T-helper 9 cell (primary cell): ENCODE measurements at places on chromosomes 4 and X.

DNA sequence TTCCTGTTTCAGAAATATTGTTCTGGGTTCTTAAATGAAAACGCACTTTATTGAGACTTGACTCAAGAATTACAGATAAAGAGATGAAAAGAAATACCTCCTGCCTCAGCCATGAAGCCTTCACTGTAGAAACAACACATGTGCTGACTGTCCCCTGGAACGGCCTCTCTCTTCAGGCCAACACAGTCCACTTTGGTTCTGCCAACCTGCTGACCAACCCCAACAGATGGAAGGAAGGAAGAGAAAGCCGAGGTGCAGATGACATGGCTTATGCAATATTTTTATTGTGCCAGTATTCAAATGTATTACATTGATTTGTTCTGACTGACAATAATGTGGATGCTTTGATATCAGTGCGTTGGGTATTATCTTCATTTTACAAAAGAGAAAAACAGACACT lies 171.0 kb downstream of the CPEB2 start:
- DNase-seq: no peak

GRCh38 chr4:7761720-7762119 lies 177.9 kb downstream of the AFAP1 start:
- DNase-seq: peak; percentile 19

DNA sequence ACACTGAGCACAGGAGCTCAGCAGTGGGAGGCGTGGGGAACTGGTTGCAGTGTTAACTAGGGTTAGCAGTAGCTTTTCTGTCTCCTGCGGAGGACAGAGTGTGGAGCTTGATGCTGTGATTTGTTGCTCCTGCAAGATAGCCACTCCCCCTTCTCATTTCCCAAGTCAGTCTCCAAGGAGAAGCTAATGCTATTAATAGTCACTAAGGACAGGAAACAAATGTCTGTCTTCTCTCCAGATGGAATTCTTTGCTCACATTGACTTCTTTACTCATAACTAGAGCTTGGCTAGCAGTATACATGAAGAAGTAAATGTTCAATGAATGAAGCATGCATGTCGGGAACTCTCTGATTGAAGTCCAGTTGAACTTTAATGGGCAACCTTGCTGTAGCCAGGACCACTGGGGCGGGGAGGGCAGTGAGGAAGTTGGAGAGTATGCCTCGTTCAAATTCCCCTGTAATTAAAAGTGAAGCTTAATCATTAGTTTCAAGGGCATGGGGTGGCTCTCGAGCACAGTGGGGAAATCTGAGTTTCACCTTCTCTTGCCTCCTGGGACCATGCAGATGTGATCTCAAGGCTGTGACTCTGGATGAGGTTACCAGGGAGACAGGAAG lies 156.6 kb upstream of the SCML1 start:
- no peak for DNase-seq

DNA sequence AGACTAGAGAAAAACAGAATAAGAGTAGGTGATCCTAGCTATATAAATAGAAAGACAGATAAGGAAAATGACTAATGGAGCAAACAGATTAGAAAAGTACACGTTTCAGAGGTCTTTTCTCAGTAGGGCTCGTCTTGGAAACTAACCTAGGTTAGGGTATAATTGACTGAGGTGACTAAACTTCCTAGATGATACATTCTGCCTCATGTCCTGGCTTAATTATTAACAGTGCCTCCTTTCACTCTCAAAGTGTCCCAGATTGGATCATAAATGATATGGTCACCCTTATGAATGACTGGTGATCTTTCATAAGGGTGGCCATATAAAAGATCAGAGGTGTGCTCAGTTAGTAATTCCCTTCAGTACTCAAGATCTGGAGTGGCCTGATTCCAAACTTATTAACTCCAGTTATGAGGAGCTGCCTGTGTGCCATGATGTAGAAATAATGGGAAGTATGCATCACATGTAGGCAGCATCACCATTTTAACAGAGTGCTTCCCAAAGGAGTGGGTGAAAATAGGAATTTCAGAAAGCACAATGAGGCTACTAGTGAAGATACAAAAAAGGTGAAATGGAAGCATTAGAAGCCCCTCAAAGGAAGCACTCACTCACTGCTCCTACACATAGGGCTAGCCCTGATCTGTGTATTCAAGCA lies 14.7 kb upstream of the GRIA3 start:
- DNase-seq: no peak

- DNase-seq: no peak
Observed at GRCh38 chr4:121049072-121049599, 23.2 kb downstream of the NDNF start.

- DNase-seq: no peak
Observed at GRCh38 chr4:43846111-43846587, 602.5 kb downstream of the KCTD8 start.

DNA sequence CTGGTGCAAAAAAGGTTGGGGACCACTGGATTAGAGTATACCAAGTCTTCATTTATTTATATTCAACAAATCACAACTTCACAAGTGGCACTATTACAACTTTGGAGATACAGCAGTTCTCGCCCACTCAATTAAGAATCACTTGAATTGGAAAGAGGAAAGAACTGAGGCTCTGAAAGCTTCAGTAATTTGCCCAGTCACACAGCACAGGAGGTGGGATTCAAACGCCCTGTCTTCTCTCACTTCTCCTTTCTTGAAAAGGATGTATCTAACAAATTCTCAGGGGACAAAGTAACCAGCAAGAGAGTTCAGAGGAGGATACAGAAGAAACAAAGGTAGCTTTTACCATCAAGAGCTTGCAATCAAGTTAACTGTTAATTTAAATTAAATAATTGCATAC lies 12.4 kb downstream of the SMIM14 start:
- no peak for DNase-seq

DNA sequence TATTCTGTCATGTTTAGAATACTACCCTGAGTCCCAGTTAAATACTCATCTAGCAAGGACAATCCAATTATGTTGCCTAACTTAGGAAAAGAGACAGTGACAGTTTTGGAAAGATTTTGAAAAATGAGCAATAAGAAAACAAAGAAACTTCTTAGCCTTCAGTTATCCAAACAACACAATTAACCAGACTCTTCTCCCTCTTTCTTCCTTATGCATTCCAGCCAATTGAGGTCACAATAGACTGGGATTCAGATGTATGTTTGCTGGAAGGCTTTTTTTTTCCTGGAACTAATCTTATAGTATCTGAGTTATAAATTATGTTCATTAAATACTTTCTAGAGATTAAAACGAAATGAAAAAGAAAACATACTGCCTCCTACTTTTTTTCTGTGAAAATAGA lies 109.6 kb downstream of the GUCY2F start:
- no peak for DNase-seq

DNA sequence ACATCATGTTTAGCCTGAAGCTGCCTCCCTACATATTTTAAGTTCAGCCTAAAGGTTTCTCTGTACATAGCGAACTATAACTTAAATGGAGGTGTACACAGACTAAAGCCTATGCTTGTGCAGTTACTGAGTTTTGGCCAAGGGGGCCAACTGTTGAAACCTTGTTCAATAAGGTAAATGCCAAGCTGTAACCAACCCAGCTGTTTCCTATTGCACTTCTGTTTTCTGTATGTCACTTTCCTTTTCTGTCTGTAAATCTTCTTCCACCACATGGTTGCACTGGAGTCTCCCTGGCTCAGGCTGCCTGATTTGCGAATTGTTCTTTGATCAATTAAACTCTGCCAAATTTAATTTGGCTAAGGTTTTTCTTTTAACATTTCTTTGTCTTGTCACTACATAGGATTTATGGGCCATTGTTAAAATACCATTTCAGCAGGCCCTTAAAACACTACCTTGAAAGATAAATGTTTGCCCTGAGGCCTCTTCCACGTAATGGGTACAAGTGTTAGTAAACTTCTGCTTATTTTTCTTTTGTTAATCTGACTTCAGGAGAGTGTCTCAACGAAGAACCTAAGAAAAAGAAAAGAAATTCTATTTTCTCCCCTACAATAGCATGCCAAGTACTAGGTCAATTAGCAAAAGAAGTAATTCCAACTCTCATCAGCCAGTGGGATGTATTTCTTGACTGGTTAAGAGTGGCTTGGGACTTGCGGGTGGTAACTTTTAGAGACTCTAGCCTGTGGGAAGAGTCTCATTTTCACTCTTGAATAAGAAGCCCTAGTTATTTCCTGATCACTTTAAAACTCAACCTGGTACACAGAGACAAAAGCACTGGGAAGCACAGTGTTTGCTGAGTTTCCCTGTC lies 45.7 kb upstream of the PRSS12 start:
- DNase-seq: no peak

- DNase-seq: no peak
Observed at GRCh38 chr4:14568351-14568750, 433.9 kb upstream of the CPEB2 start.

DNA sequence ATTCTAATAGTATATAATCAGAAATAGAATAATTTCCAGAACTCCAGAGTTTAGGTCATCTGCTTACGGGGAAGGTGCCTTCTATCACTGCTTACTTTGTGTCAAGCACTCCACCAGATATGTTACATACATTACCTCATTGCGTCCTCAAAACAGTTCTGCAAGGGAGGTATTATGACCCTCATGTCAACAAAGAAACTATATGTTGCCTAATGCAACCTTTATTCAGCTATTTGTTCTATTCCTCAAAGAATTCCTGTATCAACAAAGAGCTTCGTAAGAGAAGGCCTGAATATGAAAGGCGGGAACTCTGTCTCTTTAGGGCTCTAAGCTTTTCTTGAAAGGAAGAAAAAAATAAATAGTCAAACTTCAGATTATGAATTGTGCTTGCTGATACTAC lies 114.7 kb downstream of the PDLIM5 start:
- no peak for DNase-seq

DNA sequence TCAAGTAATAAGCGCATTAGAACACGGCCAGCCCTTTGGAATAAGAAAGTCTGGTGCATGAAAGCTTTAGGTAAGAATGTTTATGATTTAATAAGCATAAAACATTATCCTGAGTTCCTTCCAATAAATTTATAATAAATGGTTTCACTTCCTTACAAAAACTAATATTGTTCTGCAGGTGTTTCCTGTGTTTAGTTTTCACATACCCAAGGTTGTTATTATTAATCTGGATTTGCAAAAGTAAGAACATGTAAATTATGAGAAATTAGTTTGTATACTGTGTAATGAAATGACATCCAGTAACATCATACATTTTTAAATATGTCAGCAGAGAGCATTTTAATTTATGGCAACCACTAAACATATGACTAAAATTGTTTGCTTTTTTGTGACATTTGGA lies 72.1 kb downstream of the BANK1 start:
- DNase-seq: no peak
